ENCODE measurements at places on chromosomes 1 and 21.

GRCh38 chr1:1212780-1213344 lies 1.1 kb downstream of the TNFRSF4 start:
- DNase-seq, result peak; percentile 92
- H3K4me1 ChIP-seq, result peaks cover 78% of the 10 kb centered on the region
- H3K27me3 ChIP-seq, result peaks cover 1% of the 10 kb centered on the region
- no peaks in the 10 kb centered on the region for H3K36me3 ChIP-seq
- H3K4me3 ChIP-seq, result peak overlapping the region; percentile 34

GRCh38 chr1:53561503-53562105 lies 102.4 kb downstream of the DMRTB1 start:
- H3K4me1 ChIP-seq, result no peaks in the 10 kb centered on the region
- H3K27ac ChIP-seq, result no peak overlapping the region
- H3K4me3 ChIP-seq, result no peak overlapping the region
- peaks cover 32% of the 10 kb centered on the region for H3K27me3 ChIP-seq

- no peaks in the 10 kb centered on the region for H3K27me3 ChIP-seq
- no peak overlapping the region for H3K27ac ChIP-seq
- peaks cover 57% of the 10 kb centered on the region for H3K36me3 ChIP-seq
- no peaks in the 10 kb centered on the region for H3K4me1 ChIP-seq
- peak; percentile 86 for DNase-seq
- H3K4me3 ChIP-seq, result no peak overlapping the region
Observed at GRCh38 chr1:40774266-40774998, 9.2 kb upstream of the KCNQ4 start.

GRCh38 chr1:179142889-179143299 lies 61.0 kb downstream of the TOR3A start:
- H3K4me1 ChIP-seq, result peaks cover 8% of the 10 kb centered on the region
- no peak for DNase-seq
- no peaks in the 10 kb centered on the region for H3K27me3 ChIP-seq
- H3K36me3 ChIP-seq, result peaks cover 6% of the 10 kb centered on the region

DNA sequence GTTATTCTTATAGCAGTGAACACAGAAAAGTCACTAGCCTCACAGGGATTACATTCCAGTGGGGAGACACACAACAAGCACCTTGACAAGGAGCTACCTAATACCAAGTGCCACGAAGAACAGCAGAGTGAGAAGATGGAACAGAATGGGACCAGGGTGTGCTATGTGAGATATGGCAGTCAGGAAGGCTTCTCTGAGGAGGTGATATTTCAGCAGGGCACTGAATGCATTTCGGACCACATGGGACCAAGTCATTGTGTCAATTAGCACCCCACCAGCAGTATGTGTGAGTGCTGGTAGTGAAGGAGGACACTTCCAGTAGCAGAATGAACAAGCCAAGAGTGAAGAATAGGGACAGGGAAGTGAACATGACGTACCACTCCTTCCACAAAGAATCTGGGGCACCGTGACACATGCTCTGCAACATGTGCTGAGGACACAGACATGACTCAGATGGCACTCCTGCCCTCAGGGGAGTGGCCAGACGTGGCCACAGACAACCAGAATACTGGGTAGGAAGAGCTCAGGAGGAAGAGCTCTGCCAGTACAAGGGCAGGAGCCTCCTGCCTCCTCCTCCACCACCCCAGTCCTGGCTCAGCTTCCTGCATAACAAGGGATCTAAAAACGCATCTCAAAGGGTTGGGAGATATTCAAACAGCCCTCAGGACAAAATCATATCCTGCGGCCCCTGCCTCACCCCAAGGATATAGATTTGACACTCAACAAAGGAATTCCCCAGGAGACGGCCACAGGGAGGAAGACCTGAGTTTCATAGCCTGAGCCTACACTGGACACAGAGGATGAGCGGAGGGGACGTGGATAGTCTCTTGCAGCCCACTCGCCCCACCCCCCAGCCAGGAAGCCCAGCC lies 102.5 kb downstream of the TRABD2B start:
- H3K4me1 ChIP-seq, result no peaks in the 10 kb centered on the region
- no peak overlapping the region for H3K4me3 ChIP-seq
- H3K27me3 ChIP-seq, result no peaks in the 10 kb centered on the region
- H3K27ac ChIP-seq, result no peak overlapping the region
- DNase-seq, result no peak

DNA sequence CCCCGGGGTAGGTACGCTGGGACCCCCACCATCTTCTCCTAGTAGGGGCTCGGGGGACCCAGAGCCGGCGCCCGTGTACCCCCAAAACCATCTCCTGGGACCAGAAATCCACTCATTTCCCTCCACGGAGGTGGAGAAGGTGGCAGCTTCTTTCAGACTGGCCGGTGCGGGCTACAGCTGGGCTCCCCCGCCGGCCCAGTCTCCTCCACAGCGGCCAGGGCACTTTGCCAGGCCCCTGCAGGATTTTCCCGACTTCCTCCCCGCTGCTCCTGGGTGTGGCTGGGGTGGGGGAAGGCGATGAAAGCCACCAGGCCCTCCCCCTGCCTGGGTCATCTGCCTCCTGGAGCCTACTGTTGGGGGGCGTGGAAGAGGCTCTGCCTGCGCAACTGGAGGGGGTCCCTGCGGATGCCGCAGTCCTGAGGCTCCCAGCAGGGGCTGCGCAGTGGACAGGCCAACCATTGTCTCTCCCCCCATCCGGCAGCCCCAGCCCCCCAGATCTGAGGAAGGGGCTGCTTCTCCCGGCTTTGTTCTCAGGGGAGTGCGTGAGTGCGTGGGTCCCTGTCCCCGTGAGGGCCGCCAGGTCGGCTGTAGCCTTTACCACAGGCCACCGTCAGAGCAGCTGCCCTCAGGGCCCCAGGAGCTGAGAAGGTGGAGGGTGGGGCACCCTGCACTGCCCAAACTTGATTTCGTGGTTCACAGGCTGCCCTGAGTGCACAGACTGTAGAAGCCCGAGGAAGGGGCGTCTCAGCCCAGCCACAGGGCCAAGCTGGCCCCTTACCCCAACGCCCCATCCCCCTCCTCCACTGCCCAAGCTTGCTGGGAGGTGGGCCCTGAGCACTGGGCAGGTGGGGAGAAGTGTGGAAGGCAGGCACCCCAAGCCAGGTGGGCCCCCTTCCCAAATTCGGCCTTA lies 1.3 kb downstream of the AGRN start:
- peaks cover 16% of the 10 kb centered on the region for H3K4me1 ChIP-seq
- H3K36me3 ChIP-seq, result no peaks in the 10 kb centered on the region
- peak overlapping the region; percentile 77 for H3K4me3 ChIP-seq
- no peak overlapping the region for H3K27ac ChIP-seq

- no peaks in the 10 kb centered on the region for H3K4me1 ChIP-seq
- H3K27ac ChIP-seq, result no peak overlapping the region
- no peak for DNase-seq
- H3K27me3 ChIP-seq, result no peaks in the 10 kb centered on the region
- no peak overlapping the region for H3K4me3 ChIP-seq
Observed at GRCh38 chr1:63701187-63701586, 72.6 kb upstream of the ROR1 start.

- H3K36me3 ChIP-seq, result no peaks in the 10 kb centered on the region
- no peak overlapping the region for H3K27ac ChIP-seq
- H3K27me3 ChIP-seq, result no peaks in the 10 kb centered on the region
- no peak overlapping the region for H3K4me3 ChIP-seq
- DNase-seq, result no peak
Observed at GRCh38 chr1:244545511-244545910, 84.4 kb downstream of the CATSPERE start.

DNA sequence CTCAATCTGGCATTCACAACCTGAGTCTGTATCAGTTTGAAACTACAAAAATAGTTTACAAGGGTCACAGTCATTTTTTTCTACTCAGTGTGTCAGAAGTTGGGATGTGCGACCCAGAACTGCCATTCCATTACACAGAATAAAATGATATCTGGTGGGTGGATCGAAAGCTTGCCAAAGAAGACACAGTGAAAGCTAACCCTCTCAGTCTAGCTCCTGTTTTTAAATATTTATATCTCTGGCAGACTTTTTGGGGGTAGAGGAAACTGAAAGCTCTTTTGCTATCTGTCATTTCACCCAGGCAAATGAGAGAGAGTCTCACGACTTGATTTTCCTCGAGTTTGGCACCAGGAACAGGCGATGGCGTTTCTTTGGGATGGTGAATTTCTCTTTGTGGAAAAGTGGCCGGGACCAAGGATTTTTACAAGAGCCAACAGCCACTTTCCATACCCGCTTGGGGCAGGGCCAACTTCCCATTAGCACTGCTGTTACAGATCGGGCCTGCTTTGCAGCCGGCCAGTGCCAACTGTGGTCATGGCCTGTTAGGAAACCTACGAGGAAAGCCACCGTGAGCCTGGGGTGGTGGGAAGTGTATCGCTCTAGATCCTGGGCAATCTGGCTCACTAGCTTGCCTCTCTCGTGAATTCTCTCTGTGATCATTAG lies 185.5 kb upstream of the NFIA start:
- H3K27me3 ChIP-seq, result no peaks in the 10 kb centered on the region
- H3K4me3 ChIP-seq, result no peak overlapping the region
- H3K27ac ChIP-seq, result no peak overlapping the region
- H3K36me3 ChIP-seq, result no peaks in the 10 kb centered on the region

DNA sequence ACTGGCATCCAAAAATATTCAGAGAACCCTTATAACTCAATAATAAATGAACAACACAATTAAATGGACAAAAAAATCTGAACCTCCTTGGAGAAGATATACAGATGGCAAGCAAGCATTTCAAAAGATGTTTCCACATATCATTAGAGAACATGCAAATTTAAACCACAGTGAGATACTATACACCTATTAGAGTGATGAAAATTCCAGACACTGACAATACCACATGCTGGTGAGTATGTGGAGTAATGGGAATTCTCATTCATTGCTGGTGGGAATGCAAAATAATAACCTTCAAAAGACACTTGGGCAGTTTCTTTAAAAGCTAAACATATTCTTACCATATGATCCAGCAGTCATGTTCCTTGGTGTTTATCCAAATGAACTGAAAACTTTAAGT lies 46.1 kb downstream of the HS2ST1 start:
- no peaks in the 10 kb centered on the region for H3K27me3 ChIP-seq
- no peaks in the 10 kb centered on the region for H3K36me3 ChIP-seq
- H3K4me1 ChIP-seq, result no peaks in the 10 kb centered on the region

GRCh38 chr1:208781391-208782045 lies 537.3 kb upstream of the PLXNA2 start:
- DNase-seq, result no peak
- H3K4me1 ChIP-seq, result no peaks in the 10 kb centered on the region
- no peaks in the 10 kb centered on the region for H3K27me3 ChIP-seq
- H3K36me3 ChIP-seq, result no peaks in the 10 kb centered on the region

DNA sequence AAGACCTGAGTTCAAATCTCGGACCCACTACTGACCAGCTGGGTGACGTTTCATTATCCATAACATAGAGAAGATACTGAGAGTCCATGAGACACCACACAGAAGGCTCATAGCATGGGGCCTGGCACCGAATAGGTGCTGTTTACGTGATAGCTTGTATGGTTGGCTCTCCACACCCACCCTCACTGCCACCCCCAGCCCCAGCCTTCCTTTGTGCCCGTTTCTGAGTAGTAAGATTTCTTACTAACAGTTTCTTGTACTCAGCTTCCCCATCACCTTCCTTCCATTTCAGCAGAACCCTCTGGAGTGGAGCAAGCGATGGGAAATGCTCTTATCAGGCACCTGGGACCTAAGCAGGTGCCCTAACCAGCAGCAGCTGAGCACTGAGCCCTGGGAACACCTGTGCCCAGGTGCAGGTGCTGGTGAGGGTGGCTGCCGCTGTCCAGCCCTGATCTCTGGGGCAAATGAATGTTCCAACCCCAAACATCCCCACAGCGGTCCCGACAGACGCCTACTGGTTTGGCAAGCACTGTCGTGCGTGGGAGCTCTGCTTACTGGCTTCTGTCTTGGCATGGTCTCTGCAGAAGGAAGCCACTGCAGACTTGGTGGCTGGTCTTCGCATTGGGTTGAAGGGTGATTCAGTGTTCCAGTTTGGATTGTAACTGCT lies 225.4 kb downstream of the CAMTA1 start:
- no peak overlapping the region for H3K27ac ChIP-seq
- no peaks in the 10 kb centered on the region for H3K36me3 ChIP-seq
- no peak for DNase-seq
- H3K4me3 ChIP-seq, result no peak overlapping the region

DNA sequence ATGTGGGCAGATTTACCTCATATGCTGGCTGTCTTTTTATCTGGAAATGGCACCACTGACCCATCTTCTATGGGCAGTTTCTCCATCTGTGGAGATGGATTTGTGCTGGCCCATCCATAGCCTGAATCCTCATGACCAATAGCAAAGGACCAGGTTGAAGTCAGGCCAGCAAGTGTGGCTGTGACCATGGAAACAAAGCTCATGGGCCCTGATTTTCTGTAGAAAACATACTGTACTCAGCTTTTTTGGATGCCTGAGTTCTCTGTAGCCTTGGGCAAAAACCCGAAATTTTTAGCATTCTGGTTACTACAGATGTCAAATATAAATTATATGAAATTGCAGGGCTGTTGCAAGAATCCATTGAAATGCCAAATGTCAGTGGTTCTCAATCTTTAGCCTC lies 155.0 kb downstream of the PLXNA2 start:
- peaks cover 13% of the 10 kb centered on the region for H3K36me3 ChIP-seq
- no peaks in the 10 kb centered on the region for H3K27me3 ChIP-seq
- H3K4me1 ChIP-seq, result peaks cover 26% of the 10 kb centered on the region
- no peak for DNase-seq
- no peak overlapping the region for H3K4me3 ChIP-seq

GRCh38 chr1:80385650-80386049 lies 1379.1 kb upstream of the ADGRL4 start:
- no peaks in the 10 kb centered on the region for H3K36me3 ChIP-seq
- H3K4me3 ChIP-seq, result no peak overlapping the region
- no peak for DNase-seq
- H3K27me3 ChIP-seq, result no peaks in the 10 kb centered on the region
- H3K27ac ChIP-seq, result no peak overlapping the region

GRCh38 chr1:47482786-47483185 lies 44.9 kb downstream of the FOXD2 start:
- H3K27me3 ChIP-seq, result no peaks in the 10 kb centered on the region
- H3K36me3 ChIP-seq, result no peaks in the 10 kb centered on the region
- H3K4me1 ChIP-seq, result no peaks in the 10 kb centered on the region
- no peak overlapping the region for H3K27ac ChIP-seq
- H3K4me3 ChIP-seq, result no peak overlapping the region

- H3K4me3 ChIP-seq, result no peak overlapping the region
- H3K27ac ChIP-seq, result no peak overlapping the region
- H3K36me3 ChIP-seq, result no peaks in the 10 kb centered on the region
- no peaks in the 10 kb centered on the region for H3K27me3 ChIP-seq
- DNase-seq, result no peak
Observed at GRCh38 chr1:23895082-23895481, 18.1 kb downstream of the CNR2 start.
